ENCODE measurements at places on chromosomes 2 and 18.

DNA sequence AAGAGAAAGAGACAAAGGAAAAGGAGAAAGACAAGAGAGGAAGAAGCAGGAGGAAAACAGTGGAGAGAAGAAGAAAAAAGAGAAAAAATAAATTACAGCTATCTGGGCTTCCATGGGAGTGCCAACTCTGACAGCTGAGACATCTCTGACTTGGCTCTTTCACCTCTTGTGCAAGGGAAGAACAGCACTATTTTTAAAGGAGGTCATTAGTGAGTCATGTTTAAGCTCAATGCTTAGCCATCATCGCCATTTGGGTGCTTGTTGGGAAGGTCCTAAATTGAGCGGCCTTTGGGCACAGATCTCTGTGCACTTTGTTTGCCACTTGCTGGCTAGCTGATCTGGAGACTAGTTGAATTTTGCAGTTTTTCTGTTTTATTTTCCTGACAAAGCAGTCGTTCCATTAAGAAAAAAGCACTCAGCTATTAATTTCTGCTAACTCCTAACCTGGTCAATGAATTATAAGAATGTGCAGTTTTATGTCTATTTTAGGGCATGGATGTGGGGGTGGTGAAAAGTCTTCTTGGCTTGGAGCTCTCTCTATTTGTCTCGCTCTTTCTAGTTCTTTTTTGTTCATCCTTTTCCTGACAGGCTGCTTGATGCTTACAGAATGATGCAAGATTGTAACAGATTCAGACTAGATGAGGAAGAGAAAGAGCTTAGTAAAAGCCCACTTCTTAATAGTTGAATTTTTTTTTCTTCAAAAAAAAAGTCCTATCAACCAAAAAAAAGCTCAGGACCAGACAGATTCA, 231.5 kb downstream of the SLC8A1 start:
- DNase-seq: no peak

DNA sequence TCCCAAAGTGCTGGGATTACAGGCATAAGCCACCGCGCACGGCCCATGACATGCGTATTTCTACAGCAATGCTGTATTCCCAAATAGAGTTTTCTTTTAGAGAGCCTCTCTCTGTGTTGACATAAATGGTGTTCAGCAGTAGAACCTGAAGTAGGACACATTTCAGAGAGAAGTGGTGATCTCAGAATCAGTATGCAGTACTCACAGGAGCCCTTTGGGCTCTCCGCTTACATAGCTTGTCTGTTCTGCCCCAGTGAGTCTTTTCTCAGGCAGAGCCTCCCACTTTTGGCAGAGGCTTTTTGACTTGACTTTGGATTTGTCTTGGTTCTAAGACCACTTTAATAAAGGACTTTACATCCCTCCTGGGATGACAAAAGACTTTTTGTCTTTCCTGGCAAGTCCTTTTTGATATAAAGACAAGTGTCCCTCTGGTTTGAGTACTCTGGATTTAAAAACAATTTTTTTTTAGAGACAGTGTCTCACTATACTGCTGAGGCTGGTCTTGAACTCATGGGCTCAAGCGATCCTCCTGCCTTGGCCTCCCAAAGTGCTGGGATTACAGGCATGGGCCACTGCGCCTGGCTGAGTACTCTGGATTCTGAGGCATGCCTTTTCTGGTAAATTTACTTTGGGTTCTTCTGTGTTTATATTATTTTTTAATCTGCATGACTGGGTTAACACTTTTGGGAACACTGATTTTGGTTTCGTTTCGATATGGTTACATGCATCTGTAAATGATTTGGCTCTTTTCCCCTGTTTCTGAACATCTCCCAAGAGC, 113.3 kb downstream of the SMAD2 start:
- no peak for DNase-seq

DNA sequence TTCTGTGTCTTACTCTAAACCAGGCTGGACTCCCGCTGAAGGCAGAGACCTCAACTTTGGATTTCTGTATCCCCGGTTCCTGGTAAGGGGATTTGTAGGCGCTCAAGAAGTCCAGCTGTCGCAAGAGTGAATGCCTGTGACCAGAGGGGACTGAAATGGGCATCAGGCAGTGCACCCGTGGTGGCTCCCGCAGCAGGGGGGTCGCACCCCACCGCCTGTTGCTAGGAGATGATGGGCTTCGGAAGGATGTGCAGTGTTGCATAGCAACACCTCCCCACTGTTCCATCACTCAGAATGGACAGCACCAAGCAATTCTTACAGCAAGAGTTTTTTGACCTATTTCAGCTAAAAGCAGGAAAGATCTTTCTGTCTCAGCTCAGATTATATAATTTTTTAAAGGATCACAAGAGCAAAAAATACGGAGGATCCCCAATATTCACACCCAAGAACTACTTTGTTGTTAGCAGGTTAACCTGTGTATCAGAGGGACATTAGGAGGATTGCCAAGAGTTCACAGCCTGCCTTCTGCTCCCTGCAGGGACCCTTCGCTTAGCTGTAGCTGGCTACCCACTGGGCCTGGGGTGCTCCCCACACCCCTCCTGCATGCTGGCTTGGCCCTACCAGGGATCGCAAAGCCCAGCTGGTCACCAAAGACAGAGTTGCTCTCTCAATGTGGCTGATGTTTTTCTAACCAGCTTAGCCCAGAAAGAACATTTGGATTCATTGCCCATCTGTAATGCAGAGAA, 63.8 kb downstream of the SOWAHC start:
- no peak for DNase-seq

DNA sequence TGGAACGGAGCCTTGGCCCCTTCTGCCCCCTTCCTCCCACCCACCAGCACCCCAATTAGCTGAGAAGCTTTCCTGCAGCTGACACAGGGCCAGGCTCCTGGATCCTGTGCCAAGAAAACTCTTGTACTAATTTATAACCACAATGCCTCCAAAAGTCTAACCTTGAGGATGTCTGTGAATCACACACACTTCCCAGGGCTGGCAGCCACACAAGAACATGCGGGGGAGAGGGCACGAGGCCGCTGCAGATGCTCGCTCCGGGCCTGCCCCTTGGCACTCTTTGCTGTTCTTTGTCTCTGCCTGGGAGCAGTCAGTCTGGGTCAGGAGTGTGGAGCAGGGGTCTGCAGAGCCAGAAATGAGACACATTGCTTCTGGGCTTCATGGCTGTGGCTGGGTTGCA, 62.7 kb upstream of the KIF5C start:
- DNase-seq: no peak

DNA sequence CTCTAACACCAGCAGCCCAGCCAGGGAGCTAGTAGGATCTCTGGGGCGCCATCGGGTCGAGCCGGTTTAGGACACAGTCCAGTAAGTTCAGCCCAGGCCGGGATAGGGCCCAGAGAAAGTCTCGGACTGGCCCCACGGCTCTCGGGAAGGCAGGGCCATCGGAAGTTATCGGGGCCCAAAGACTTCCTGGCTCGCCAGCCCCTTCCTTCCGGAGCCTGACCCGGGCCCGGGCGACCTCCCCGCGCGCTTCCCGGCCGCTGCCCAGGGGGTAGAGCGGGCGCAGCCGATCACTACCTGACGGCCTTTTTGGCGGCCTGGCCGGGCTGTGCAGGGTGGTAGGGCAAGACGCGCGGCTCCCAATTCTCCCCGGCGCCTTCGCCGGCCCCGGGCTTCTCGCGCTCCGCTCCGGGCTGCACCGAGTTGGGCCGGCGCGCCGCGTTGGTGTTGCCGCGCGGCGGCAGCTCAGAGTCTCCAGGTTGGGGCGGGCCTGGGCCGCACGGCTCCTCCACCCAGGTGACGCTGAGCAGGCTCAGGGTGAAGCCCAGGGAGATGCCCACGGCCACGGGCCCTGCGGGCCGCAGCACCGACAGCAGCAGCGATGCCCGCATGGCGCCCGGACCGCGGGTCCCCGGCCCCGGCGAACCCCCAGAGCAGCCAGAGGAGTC, 546 bp downstream of the CHPF start:
- no peak for DNase-seq

All from activated gamma-delta T cell (primary cell).